ENCODE measurements at places on chromosomes 4 and X.

- no peak for DNase-seq
Measured at GRCh38 chr4:84699001-84699671, 116.2 kb downstream of the CDS1 start.

GRCh38 chrX:123277821-123278220 lies 93.7 kb downstream of the GRIA3 start:
- DNase-seq: no peak

DNA sequence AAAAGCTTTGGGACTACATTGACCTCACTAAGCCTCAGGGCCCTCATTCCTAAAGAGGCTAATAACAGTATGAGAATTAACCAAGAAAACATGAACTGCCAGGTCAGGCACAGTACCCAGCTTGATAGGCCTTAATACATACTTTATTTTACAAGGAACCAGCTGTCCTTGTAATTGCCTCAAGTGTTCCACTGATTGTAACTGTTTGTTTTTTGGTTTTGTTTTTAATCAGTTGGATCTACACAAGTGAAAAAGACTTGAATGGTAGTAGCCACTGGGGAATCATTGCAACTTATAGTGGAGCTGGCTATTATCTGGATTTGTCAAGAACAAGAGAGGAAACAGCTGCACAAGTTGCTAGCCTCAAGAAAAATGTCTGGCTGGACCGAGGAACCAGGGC lies 35.6 kb downstream of the PKD2 start:
- DNase-seq: no peak

DNA sequence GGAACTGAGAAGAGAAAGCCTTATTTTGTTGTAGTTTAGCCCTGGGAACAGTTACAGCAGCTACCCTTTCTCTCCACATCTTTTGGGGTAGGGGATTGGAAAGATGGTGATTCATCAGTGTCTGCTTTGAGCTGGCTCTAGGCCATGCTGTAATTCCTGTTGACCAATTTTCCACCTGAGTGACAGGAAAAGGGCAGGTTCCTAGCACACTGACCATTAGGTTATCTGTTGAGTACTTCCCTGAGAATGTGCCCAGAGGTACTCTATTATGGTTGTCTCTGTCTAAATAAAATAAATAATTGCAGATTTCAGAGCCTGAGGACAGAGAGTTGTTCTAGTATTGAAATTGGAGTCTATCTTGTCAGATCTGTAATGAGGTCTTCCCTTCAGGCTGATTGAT lies 109.0 kb downstream of the ENOX2 start:
- no peak for DNase-seq

- no peak for DNase-seq
Measured at GRCh38 chr4:143025081-143025704, 159.5 kb upstream of the USP38 start.

DNA sequence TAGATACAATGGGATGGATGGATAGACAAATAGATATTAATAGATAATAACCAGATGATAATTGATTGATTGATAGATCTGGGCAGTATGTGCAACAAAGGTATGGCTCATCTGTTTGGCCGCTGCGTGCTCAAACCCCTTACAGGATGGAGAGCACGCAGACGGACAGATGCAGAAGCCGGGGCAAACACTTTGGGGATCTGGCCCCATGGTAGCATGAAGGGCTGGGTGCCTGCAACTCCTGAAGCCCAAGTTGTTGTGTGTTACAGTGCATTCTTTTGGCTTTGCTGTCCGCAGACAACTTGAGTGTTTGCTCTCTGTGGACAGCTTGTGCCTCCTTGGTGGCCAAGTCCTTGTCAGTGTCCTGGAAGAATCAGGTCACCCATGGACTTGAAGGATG lies 10.6 kb upstream of the DHRSX start:
- DNase-seq: no peak

DNA sequence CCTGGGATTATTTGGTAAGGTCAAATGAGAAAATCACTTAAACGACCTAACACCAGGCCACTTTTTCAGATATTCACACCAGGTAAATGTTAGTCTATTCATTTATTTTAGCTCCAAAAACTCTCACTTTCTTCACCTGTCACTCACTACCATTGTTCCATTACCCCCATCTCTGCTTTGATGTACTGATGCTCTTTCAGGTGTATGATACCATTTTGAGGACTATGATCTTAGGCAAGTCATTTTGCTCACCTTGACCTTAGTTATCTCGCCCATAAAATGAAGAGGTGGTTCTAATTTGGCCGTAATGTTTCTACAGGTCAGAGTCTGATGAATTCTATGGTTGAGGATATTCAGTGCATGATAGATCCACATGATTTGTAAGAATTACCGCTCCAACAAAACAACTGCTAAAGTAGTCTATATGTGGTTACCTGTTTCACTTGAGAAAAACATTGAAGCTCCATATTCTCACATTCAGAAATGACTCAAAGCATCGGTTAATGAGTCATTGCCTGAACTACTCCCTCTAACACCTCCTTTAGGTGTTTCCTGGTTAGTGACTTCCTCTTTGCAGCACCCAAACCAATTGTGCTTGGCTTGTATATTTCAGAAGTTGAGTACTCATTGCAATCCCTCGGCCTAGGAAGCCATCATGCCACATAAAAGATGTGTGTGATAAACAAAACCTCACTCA lies 4.5 kb downstream of the DTHD1 start:
- no peak for DNase-seq

GRCh38 chr4:163148466-163149336 lies 18.0 kb downstream of the NAF1 start:
- DNase-seq: no peak

DNA sequence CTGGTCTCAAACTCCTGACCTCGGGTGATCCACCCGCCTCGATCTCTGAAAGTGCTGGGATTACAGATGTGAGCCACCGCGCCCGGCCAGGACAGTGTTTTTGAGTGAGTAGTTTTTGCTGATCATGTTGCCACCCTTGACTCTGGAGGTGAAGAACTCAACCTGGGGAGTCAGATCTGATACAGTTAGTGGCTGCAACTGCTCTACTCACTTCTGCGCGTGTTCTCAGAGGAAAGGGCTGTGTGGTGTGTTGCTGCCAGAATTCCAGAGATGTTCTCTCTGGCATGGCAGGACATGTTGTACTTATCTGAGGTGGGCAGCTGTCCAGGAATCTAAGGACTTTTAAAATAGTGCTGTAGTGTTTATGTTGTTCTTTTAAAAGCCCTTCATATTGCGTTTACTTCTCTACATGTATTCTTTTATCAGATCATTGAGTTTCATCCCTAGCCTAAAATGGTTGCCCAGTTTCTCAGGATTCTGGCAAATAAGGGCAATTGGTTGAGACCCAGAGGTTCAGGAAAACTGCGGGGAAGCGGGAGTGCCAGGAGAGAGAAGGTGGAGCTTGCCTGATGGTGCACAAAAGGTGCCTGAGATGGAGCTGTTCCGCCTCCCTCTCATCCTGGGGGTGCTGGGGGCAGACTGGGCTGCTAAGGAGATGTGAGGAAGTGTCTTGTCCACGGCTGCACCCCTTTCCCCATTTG lies 97.7 kb downstream of the ARHGAP10 start:
- DNase-seq: no peak

DNA sequence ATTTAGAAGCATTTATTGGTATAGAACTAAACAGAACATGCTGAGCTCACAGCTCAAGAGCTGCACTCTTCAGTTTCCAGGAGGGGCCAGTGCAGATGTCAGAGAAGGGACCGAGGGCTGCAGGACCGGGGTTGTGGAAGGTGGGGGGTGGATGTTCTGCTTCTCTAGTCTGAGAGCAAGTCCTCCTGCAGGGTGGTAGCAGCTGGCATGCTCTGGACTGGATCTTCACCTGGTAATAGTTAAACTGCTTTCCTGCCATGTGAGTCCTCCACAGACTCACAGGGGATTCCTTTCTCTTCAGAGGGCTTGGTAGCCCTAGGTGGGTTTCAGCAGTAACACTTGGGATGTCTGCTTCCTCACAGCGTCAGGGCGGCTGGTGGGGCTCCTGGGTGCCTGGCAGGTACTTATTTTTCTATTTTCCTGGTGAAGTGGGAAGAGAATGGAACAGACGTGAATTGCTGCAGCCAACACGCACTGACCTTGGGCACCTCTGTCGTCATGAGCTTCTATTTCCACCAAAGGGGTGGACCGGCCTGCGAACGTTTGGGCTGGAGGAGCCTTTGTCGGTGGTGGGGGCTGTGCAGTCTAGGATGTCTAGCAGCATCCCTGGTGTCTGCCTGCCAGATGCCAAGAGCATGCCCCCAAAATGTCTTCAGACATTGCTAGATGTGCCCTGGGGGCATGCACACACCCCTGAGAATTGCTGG lies 2.5 kb downstream of the MAEA start:
- DNase-seq: no peak

DNA sequence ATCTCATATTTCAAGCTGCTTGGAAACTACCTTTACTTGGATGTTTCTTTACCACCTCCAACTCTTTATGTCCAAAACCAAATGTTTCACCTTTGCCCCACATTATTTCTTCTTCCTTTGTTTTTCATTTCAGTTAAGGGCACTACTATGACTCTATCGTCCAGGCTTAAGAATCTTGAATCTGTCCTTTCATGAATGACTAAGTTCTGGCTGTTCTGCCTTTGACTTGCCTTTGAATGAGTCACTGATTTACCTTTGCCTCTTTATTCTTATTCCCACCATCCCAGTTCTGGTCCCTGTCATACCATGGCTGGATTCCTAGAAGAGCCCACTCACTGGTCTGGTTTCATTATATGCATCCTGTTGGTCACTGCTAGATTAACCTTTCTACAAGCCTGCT lies 30.6 kb upstream of the PLAC1 start:
- no peak for DNase-seq

- DNase-seq: peak; percentile 11
Measured at GRCh38 chrX:14616301-14616700, 87.0 kb downstream of the GLRA2 start.

DNA sequence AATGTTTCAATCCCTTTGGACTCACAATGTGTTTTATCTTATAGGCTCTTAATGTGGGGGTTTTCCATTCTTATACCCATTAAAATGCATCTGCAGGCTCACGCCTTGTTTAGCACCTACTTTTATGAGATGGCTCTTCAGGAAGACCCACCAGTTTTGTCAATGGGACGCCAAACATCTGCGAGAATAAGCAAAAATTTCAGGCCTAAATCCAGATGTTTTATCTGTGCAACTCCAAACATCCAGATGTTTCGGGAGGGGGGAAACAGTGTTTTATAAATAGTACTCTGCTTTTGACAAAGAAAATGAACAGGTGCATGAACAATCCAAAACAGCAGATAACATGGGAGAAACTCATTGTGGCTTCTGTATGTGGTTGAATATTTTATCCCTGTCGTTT lies 342.8 kb downstream of the DHX15 start:
- no peak for DNase-seq

DNA sequence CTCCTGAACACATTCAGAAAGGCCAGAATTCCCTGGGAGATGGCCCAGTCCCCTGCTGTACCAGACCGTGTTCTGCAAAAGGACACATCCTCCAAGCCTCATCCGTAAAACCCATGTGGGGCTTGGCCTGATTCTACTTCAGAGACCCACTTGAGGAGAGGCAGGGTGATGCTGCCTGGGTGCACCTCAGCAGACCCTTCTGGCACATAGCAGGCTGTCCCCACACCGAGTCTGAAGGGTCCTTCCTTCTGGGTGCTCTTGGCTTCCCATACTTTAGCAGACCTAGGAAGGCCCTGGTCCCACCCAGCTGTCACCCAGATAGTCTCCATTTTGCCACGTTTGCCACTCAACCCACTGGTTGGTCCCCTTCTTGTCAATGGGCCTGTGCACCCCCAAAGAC lies 270.1 kb upstream of the AGTR2 start:
- DNase-seq: no peak

GRCh38 chr4:19945979-19946380 lies 305.7 kb upstream of the SLIT2 start:
- DNase-seq: no peak

- no peak for DNase-seq
Measured at GRCh38 chr4:186307497-186307896, 41.5 kb downstream of the F11 start.

GRCh38 chr4:36614011-36614410 lies 332.6 kb downstream of the DTHD1 start:
- no peak for DNase-seq

DNA sequence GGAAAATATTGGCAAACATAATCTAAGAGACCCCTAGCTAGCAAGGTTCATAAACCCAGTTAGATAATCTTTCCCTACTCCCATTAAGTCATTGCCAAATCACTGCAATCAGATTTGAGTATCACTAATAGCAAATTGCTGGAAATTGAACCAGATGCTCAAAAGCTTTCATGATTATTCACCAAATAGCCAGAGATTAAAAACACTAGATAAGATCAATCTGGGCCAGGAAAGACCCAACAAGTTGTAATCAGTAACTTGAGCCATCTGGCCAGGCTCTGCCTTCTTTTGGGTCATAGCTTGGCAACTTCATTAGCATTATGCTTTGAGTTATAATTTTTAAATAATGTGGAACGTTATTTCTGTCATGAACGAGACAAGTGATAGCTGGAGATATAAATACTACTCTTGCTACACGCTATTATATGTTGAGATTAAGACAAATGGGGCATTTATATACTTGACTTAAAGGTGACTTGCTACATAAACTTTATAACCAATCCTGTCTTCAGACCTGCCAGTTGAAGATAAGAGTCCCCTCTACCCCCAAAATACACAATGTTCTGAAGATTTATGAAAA lies 196.6 kb upstream of the EDNRA start:
- no peak for DNase-seq

DNA sequence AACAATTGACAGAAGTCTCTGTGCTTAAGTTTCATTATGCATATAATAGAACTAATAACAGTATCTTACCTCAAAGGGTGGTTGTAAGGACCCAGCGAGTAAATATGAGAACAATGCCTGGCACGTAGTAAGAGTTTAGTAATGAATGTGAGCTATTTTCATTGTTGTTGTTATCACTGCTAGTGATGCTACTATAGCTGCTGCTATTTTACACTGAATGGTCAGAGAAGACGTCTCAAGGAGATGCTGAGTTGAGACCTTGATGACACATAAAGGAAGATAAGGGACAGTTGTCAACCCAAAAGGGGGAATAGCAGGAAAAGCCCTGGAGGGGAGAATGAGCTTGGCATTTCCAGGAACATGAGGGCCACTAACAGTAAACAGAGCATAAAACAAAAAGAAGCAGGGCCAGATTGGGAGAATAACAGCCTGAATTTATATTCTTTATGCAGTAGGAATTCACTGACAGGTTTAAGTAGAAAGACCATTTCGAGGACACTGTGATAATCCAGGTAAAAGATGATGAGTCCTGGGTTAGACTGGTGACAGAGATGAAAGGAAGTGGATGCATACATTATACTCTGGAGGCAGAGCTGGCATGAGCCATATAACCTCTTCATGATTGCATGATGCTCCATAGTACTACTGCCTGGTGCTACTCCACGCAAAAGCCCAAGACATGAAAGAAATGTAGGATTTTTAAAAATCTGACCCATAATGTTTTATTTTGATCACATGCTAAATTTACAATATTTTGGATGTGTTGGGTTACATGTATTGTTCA lies 23.1 kb downstream of the ATP8A1 start:
- DNase-seq: no peak

- DNase-seq: no peak
Measured at GRCh38 chr4:185886832-185887524, 75.0 kb upstream of the SORBS2 start.
